ENCODE measurements at places on chromosomes 4 and X.

- DNase-seq, result no peak
Measured at GRCh38 chrX:74104356-74105015, 199.5 kb upstream of the ZCCHC13 start.

DNA sequence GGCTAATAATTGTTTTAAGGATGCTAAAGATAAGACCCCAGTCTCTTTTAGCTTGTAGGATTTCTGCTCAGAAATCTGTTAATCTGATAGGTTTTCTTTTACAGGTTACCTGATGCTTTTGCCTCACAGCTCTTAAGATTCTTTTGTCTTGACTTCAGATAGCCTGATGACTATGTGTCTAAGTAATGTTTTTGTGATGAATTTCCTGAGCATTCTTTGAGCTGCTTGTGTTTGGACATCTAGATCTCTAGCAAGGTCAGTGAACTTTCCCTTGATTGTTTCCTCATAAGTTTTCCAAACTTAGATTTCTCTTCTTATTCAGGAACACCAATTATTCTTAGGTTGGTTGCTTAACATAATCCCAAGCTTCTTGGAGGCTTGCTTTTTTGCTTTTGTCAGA lies 104.1 kb downstream of the ZNF518B start:
- DNase-seq, result no peak

GRCh38 chr4:128675083-128675482 lies 134.4 kb upstream of the JADE1 start:
- no peak for DNase-seq

DNA sequence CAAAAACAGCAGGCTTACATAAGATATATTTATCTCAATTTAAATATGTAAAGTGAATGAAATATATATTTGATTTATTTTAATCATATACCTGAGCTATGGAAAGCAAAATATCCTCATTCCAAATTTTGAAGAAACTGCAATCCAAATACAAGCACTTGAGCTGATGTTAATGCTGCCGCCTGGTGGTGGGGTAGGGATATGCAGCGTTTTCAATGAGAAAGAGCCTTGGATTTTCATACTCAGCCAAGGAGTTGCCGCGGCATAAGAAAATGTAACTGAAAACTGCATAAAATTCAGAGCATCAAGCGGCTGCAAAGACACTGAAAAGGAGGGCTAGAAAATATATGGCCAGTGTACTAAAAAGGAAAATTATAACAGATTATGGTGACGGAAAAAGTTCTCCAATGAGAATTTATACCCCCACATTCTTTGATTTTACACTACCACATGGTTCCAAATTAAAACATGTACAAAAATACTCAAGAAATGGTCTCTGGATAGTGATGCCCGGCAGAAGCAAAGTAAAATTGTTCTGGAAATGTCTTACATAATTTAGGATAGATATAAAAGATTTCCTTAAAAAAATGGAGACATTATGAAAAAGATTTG lies 660.3 kb upstream of the PITX2 start:
- peak; percentile 16 for DNase-seq

- no peak for DNase-seq
Measured at GRCh38 chr4:71830-72229, 18.7 kb downstream of the ZNF595 start.

DNA sequence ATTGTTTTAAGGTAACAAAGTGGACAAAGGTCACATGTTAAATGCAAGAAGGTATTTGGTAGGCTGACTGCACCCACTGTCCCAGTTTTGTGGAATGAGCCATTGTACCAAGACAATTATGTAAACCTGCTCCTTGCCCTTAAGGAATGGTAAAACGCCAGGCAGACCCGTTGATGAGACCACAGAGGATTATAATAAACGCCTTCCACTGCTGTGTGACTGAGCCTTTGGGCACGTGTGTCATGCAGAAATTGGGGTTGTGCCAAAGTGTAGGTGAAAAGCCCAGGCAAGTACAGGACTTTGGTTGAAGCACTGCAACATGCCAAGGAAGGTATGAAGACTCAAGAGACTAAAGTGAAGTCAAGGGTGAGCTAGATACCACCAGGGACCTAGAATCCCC lies 59.7 kb downstream of the LRRC66 start:
- DNase-seq, result no peak
